ENCODE measurements at places on chromosomes 5 and 9.

- no peak for ATAC-seq
Measured at GRCh38 chr5:86332851-86333250, 284.9 kb upstream of the COX7C start.

- no peak for ATAC-seq
Measured at GRCh38 chr5:79151942-79152671, 40.5 kb downstream of the BHMT start.

DNA sequence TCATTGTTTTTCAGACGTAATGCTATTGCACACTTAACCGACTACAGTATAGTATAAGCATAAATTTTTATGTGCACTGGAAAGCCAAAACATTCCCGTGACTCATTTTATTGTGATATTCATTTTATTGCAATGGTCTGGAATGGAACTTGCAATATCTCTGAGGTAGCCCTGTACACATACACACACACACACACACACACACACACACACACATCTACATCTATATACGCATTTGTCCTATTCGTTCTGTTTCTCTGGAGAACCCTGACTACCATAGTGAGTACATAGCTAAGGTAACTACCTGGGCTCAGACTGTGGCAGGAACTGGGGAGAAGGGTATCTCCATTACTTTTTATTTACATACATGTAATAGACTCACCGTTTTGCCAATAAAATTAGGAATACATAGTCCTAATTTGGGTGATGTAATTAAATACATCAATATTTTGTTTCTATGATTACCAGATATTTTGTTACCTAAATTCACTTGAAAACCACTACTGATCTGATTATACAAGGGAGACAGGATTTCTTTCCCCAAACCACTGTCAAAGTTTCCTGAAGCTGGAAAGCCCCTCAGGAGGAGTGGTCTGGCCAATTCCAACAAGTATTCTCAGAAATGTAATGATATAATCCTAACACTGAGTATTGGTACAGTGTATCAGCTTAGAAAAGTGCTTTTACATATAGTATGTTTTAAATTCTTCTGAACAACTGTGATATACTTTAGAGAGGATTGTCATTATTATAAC, 74.0 kb upstream of the PLPP1 start:
- ATAC-seq = no peak

DNA sequence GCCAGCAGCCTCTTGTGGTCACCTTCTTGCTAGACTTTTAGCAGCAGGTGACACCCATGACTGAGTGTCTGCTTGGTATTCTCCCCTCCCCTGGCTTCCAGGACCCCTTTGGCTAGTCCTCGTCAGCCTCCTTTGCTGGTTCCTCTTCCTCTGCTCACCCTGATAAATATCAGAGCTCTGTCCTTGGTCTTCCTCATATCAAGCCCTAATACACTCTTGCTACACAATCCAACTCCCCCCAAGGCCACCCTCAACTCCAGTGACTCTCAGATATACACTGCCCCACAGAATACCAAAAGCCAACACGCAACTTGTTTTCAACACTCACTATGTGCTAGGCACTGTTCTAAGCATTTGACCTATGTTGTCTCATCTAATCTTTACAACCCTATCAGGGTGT, 30.3 kb upstream of the LCP2 start:
- no peak for ATAC-seq

GRCh38 chr5:40973364-40974004, 64.2 kb downstream of the C7 start:
- ATAC-seq = no peak

DNA sequence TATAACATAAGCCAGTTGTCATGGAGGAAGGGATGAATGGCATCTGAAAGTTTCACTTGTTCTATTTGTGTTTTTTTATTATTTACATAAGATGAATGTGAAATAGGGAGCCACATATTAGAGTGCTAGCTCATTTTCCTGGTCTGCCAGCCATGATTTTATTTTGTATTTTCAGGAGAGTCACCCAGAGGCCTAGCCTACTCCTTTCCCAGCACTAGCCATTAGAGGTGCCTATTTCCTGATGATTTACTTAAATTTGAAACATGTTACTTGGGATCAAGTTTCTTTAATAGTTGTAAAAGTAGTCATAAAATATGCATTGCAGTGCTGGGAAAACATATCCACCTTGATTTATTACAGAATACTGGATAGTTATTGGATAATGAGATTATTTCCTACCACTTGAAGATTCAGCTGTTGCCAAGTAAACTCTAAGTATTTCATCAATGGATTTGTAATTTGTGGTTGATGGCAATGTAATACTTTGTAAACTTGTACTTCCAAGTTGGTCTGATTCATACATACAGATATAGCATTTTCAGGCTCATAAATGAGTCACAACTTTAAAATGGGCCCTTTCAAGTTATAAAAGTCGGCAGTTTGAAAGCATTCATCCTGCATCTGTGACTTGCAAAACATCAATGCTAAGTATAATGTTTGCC, 50.8 kb downstream of the KCNN2 start:
- no peak for ATAC-seq

GRCh38 chr5:174188295-174188694, 142.8 kb downstream of the NSG2 start:
- no peak for ATAC-seq

GRCh38 chr5:35771300-35771699, 85.4 kb upstream of the IL7R start:
- ATAC-seq = no peak

GRCh38 chr5:31758803-31759425, 120.0 kb downstream of the PDZD2 start:
- no peak for ATAC-seq

DNA sequence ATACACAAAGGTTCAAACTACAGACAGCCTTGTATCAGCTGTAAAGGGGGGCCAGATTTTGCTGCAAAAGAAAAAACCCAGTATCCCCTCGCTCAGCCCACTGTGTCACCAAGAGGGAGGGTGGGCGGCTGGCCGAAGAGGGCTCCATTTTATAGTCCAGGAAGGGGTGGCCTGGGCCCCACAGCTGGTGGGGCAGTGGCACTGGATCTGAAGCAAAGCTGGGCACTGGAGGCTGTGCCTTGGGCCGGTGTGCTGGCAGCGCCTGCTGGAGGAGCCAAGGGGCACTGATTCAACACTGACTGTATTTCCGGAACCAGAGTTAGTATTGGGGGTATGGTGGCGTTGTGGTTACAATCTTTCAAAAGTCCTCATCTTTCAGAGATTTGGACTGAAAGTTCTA, 9.1 kb downstream of the BRD3 start:
- ATAC-seq = no peak

DNA sequence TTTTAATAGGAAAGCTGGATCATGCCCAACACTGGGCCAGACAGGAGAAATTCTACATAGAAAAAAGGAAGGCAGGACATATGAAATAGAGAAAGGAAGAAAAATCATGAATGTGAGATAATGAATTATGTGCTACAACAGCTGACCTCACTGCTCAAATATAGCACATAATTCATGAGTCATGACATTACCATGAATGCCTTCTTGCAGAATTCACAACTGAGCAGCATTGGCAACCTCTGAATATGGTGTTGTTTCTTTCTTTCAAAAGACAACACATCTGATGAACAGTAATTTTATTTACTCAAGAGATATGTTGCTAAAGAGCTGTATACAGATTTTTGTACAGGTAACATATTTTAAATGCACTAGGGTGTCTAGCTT, 34.4 kb downstream of the APBA1 start:
- ATAC-seq = no peak

- ATAC-seq = no peak
Measured at GRCh38 chr9:137365056-137365455, 57.9 kb downstream of the EXD3 start.

DNA sequence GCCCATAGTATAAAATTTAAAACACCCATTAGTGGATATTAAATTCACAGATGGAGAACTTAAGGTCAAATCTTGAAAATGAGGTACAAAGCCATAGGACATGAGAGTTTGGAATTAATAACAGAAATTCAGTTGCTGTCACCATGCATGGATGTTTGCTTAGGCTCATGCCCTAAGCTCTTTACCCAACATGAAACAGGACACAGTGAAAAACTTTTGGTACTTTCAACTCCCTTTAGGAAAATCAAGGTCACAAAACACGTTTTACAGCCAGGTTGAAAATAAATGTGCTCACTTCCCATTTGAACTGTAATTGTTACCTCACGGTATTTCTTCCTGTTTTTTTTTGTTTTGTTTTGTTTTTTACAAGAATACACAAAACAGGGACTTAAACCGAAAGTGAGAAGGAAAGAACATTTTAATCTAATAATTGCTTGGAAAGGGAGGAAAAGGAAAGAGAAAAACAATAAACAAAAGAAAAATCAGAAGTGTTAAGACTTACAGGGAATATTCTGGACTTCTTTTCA, 6.1 kb upstream of the TOPORS start:
- ATAC-seq = no peak

GRCh38 chr9:84897362-84898094, 228.0 kb downstream of the NTRK2 start:
- no peak for ATAC-seq

- no peak for ATAC-seq
Measured at GRCh38 chr9:117008461-117008860, 321.4 kb downstream of the TRIM32 start.

GRCh38 chr9:94068257-94068656, 16.0 kb upstream of the PTPDC1 start:
- ATAC-seq = no peak

- no peak for ATAC-seq
Measured at GRCh38 chr9:91094324-91095088, 267.2 kb downstream of the AUH start.

DNA sequence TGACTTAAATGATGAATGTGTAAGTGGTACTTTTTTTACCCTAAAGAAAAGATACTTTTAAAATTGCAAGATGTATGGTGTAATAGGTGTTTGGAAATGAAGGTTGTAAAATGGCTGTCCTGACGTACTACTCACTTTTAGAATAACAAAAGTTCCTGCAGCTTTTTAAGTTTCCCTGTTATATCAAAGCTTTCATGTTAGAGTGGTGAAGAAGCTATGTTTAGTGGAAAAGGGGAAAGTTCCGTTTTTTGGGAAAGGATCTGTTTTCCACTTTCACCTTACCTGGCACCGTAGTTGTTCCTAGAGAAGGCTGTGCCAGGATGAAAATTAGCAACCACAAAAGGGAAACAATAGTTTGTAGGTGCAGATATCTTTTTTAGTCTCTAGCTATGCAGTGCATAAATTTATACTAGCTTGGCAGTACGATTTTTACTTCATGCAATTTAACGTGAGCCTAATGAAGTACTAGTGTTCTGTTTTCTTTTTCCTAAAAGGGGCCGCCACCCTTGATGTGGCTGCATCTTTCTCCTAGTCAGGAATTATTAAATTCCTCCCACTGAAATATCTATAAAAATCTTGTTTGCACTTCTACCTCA, 1.3 kb downstream of the TNPO1 start:
- ATAC-seq = no peak

DNA sequence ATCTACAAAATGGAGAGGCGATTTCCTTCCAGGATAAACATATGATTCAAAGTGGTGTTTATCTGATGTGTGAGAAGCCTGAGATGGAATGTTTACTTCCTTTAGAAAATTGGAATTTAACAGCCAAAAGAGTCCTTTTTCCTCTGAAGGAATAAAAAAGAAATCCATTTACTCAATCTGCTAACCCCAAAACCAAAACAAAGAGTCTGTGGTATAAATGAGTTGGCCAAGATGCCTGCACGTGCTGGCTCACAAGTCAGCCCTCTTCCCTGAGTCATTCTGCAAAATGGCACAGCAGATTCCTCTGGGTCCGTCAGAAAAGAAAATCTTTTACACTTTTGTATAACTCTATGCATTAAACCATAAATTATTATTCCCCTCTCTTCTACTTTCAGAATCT, 60.8 kb downstream of the EBF1 start:
- no peak for ATAC-seq

DNA sequence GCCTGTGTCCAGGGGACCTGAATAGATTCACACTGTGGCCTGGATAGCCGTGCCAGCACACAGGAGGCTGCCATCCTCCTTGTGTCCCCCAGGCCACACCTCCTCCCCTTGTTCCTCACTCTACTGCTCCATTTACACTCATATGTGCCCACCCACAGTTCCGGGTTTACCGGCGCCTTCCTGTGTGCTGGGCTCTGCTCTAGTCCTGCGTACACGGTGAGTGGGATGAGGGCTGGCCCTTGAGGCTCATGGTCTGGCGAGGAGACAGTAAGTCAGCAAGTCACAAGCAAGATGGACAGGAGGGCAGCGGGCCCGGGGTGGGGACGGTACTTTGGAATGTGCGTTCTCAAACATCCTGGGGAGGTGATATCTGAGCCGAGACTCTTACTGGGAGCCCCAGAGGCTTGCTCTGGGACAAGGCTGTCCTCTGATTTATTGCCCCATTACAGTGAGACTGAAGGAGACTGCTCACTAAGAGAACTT, 32.4 kb upstream of the NXNL2 start:
- no peak for ATAC-seq

DNA sequence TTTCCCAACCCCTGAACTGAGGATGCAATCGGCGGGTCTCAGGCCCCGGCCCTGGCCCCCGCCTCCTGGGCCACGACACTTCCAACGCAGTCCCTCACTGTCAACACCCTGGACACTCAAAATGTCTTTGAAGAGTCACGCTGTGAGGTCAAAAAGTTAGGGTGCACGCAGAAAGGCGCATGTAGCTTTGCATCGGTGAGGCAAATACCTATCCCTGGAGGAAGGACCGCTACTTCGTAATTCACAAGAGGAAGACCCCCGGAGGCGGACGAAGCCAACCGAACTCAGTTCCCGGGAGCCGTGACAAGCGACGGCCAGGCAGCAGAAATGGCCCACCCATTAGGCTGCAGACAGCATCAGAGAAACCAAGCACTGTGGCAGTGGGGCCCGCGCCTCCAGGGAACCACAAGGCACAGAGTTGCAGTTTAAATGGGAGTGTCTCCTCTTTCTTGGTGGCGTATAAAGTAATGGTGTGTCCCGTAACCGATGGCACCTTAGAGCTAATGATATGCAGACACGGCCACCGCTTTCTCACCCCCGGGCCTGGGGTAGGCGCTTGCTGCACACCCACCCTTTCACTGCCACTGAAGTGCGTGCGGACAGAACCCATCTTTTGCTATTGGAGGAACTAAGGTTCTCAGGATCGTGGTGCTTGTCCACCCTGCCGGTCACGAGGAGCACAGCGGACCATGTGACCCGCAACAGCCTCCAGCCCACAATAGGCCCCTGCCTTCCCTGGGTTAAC, 9.0 kb downstream of the ADAMTS2 start:
- ATAC-seq = no peak

DNA sequence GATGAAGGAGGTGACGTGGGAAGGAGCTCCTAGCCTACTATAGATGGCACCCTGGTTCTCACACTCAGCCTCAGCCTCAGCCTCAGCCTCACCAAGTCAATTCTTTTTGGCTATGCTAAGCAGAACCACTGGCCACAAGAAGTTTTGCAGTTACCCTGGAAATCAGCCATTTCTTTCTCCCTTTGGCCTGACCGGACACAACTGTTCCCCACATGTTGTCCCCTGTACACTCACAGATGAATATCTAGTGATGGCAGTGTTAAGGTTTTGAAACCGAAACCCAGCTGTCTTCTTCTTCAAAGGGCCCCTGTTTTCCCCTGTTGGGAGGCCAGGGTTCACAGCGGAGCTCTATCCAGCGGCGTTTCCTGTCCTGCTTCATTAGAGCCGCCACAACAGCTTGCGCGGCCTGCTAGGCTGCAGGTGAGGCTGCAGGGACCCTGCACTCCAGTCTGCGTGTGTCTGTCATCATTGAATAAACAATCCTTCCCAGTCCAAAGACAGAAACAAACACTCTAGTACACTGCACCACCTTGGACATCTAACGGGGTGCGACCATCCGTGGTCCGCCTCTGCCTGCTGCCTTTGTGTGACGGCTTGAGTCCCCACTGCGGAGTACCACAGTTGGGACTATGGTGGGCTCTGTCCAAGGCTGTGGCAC, 250.5 kb downstream of the DENND1A start:
- no peak for ATAC-seq

Measured in gastroesophageal sphincter (tissue), 4 donors.